ENCODE measurements at places on chromosomes 6 and 20. TPM values are rescaled to one million over a fixed set of nuclear protein-coding genes. Genes with fewer than 3 reads are reported as not detected.

PI16 gene
- total RNA-seq = 0.29 TPM

DNA sequence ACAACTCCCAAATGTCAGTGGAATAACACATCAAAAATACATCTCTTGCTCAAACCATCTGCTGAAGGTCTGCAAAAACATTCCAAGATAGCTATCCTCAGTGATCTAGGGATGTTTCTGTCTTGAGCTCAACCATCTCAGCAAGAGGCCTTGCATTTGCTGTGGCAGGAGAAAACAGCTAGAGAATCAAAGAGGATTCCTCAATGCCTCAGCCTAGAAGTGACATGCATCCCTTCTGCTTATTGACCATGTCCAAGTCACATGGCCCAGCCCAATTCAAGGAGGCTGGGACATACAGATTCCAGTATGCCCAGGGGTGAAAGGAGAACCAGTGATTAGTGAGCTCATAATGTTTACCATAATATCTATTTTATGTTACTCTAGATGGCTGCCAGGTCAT lies 269.5 kb downstream of the PLCB1 start:
- no peak for DNase-seq

DNA sequence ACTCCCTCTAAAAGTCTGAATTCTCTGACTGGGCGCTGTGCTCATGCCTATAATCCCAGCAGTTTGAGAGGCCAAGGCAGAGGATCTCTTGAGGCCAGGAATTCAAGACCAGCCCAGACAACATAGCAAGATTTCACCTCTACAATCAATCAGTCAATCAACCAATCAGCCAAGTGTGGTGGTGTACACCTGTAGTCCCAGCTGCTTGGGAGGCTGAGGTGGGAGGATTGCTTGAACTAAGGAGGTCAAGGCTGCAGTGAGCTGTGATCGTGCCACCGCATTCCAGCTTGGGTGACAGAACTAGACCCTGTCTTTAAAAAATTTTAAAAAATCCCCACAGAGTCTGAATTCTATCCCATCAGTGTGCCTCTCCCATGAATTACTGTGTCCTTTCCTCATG lies 37.9 kb downstream of the KIF3B start:
- no peak for DNase-seq

DNA sequence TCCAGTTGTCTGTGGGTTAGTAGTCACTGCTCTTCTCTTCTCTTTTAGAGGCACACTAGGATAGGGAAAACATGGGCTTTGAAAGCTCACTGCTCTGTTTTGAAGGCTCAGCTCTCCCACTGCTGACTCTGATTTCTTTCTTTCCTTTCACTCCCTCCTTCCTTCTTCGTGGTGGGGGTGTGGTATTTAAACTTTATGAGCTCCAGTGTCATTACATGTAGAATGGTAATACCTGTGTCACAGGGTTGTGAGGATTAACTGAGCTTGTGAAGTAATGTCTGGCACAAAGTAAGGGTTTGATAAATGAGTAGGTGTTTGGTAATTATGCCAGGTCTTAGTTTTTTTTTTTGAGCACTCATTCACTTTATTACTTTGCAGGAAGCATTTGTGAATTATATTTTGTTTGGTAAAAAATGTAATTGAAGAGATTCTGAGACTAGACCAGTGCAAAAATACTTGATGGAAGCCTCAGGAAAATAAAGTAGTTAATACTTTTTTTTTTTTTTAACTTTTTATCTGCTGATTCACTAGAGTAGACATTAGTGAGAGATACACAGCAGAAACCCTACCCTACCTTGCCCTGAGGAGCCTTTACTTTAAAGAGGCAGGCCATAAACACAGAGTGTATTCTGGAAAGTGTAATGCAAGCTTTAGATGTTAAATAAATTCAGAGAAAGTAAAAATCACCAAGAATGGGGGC lies 17.3 kb downstream of the SMAP1 start:
- DNase-seq = no peak

DNA sequence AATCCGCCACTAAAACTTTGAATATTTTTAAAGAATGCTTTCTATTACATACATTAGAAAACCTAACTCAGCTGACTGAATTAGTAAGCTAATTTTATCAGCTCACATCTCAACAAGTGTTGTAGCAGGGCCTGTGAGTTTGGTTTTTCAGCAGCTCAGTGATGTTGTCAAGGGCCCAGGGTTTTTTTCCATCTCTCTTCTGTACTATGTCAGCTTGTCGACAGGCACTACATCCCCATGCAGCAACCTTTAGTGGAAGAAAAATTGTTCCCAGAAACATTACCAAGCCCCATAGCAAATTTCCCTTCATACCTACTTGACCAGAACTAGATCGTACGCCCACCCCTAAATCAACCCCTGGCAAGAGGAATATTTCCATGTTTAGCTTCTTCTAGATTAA lies 170.3 kb upstream of the TNFAIP3 start:
- no peak for DNase-seq

- no peak for DNase-seq
Observed at GRCh38 chr6:83436674-83437073, 5.8 kb upstream of the ME1 start.

GRCh38 chr6:163083141-163083540 lies 331.4 kb upstream of the QKI start:
- no peak for DNase-seq

Measured in HT-29 (cell line).